ENCODE measurements at places on chromosomes 3 and 15.
A peak's percentile ranks its signal among the peaks of the same experiment; 100 is the strongest.

DNA sequence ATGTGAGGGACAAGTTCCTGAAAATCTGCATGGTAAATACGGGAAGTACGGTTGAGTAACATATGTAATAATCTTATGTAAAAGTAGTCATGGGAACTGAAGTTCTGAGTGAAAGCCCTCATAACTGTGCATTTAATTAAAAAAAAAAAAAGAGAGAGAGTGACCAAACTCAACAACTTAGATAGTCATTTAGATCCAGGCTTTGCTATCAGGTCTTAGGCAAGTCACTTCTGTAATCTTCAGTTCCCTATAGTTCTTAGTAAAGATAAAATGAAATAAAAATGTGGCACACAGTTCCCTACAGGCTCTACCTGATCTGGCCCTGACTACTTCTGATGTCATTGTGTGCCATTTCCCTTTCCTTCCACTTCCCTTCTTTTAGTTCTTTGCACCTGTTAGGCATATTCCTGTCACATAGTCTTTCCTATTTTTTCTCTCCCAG, 15.0 kb downstream of the RNF111 start:
- DNase-seq: no peak

DNA sequence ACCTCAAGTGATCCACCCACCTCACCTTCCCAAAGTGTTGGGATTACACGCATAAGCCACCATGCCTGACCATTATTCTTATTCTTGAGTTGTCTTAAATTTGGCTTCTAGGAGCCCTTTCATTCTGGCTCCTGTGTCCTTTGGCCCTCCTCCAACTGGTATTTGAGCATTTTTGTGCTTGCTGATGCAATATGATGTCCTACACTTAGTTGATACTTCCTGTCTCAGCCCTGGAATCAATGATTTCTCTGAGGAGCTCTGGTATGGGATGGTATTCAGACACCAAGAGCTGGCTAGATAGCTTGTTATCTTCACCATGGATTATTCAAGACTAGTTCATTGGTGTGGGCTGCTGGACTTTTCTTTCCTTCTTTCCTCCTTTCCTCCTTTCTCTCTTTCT, 25.4 kb downstream of the ZNF621 start:
- no peak for DNase-seq

DNA sequence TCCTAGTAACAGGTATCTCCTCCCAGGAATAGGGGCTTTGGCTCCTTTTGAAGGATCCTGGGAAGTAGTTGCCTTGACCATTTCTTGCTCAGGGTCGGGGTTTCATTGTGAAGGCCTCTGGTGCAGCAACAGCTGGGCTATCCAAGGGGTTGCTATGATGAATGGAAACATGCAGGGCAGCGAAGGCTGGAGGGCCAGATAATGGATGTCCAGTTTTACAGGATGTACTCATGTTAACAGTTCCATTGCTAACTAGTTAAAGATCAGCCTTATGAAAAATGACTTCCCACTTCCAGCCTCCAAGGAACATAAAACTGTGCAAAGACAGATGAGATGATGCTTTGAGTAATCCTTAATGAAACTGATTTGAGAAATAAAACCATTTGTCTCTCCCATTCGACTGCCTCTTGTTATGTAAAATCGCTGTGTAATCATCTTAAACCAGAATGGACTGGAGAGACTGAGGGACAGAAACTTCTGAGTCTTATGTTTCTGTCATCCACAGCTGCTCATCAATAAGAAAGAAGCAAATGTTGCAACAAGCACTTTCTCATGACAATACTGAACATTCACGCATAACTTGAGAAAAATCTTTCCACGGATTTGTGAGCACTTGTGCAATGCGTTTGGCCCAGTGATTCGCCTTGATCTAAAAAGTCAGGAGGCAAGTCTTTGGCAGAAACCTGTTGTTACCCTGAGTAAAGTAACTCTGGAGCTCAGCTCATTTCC, 473.5 kb upstream of the RGMA start:
- DNase-seq: no peak

- DNase-seq: no peak
These were observed 457.3 kb upstream of the KCNMB2 start for GRCh38 chr3:178078953-178079352.

GRCh38 chr15:58117619-58118018, 20.6 kb upstream of the AQP9 start:
- DNase-seq: no peak

GRCh38 chr3:72768936-72769335, 79.3 kb downstream of the SHQ1 start:
- DNase-seq: no peak

GRCh38 chr15:91555312-91555711, 298.2 kb upstream of the SLCO3A1 start:
- DNase-seq: no peak

- no peak for DNase-seq
These were observed 191.6 kb upstream of the TOPAZ1 start for GRCh38 chr3:44050101-44050500.

DNA sequence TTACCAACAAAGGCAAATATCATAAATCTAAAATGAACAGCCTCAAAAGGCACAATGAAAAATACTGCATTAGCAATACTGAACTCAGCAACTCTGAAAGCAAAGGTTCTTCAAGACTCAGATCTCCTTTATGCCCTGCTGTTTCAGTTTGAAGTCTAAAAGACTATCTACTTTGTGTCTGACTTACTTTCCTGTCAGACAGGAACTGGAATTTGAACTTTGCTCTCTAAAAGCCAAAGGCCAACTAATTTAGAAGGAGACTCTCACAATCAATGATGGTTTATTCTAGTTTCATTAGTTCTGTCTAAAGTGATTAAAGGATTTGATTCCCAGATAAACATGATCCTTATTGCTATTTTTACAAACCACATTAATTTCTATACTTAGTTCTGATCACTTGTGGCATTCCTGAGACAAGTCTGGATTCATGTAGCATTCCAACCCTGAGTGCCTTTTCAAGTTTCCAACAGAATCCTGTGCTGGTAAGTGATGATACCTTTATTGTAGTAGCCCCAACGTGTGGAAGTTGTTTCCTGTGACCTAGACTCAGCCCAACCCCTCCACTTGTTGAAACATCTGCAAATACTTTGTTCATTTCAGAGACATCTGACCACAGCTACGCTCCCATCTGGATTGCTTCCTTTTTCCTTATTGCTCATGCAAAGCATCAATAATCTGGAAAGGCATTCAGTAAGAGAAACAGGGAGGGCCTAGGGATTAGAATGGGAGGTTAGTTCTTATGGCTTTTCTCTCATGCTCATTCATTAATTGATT, 14.9 kb upstream of the LEKR1 start:
- peak; percentile 70 for DNase-seq

DNA sequence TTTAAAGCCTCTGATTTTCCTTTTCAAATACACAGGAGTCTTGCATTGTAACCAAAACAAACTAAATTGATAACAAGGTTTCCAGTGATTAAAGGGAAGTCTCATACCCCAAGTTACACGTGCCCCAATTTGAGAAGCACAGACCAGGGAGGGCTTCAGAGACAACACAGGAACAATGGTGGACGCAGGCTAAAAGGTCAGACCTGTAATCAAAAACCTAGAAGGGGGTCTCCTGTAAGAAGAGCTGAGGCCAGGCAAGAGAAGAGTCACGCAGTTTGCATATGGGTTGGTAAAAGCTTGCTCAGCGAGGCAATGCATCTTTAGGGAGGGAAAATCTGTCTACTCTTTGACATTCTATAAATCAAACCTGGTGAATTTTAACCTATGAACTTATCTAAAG, 58.6 kb upstream of the MCF2L2 start:
- DNase-seq: no peak

GRCh38 chr15:66097151-66098021, 156.2 kb downstream of the MEGF11 start:
- DNase-seq: no peak

DNA sequence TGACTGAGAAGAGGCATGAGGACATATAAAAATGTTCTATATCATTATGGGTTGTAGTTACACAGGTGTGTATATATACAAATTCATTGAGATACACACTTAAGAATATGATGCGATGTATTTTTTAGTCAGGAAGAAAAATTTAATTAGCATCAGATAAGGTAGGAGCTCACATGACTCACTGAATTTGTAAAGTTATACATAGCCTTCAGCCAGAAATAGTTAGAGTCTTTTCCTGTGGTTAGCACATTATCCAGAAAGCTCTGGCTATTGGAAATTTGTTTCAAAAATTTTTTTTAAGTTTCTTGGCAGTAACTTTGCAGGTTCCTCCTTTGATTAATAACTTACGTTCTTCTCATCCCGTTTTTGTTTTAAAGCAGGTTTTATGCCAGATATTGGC, 88.6 kb downstream of the STT3B start:
- DNase-seq: no peak

GRCh38 chr3:14303336-14304100, 98.9 kb upstream of the SLC6A6 start:
- DNase-seq: no peak

GRCh38 chr15:40409366-40409765, 3.8 kb downstream of the IVD start:
- DNase-seq: no peak

- DNase-seq: no peak
These were observed 632.3 kb upstream of the NR2F2 start for GRCh38 chr15:95698230-95698629.

DNA sequence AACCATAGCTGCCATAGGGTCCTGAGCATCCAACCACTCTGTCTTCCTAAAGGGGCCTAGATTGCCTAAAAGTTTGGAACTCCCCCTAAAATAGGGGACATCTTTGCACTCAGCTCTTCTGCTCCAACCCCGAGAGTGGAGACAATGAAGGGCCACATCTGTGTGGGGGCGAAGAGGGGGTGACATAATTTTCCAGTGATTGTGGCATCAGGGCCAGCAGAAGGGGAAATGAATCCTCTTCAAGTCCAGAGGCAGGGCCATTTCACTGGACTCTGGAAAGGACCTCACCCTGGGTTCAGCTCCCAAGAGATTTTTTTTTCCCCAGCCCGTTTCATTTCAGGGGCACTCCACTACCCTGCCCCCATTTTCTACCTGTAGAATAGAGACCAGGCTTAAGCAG, 4.6 kb upstream of the ANKRD63 start:
- DNase-seq: no peak

GRCh38 chr3:189687475-189687874, 56.3 kb downstream of the TP63 start:
- no peak for DNase-seq

DNA sequence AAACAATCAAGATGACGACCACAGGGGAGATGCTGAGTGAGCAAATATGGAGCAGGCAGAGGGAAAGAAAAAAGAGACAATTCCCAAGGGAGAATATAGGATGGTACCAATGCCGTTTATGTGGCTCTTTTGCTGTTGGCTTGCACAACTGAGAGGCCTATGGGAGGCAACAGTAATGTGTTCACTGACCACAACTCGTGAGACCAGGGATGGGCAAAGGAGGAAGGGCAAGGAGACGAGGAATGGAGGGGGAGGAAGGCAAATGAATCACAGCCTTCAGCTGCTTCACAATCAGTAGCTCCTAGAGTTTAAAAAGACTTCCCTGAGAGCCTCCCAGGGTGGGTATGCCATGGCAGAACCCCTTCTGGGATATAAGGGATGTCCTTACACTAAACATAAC, 131.5 kb downstream of the SLC9A9 start:
- no peak for DNase-seq

DNA sequence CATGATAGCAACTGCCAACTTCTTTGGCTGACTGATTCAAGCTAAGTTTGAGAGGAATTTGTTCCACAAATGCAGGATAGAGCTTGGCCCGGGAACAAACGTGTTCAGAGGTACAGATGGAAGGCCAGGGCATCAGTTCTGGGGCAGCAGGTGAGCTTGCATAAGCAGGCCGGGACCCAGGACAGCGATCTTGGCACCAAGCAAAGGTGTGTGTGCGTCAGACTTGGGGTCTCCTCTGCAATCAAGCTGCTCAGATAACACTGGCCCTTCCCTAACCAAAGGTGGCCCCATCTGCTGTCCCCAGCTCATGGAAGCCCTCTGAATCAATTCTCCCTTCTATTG, 155.6 kb downstream of the MEGF11 start:
- DNase-seq: no peak

DNA sequence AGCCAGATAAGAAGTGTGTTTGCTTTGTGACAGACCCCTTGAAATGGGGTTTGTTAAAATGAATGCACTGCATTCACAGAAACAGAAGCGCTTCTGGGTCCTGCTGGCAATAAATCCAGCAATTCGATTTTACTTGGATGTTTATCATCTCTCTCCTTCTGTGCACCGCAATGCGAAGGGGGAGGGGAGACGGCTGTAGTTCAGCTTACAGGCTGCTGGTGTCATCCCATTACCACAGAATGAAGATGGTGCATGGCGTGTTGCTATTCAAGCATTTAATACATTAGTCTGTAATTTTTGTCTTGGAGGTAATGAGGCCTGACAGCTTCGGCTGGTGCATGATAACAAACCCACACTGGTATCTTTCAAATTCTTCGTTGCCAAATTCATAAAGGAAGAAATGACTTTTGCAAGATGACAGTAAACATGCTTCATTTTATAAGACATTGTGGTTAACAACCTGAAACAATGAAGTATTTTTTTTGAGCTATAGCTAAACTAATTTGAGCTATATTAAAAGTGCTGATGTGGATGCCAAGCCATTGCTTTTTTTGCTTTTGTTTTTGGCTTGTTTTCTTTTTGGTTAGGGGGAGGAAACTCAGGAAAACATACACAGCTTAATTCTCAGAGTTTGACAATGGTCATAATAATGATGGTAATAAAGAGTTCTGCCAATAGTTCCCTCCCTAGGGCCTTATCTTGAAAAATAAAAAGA, 418.3 kb downstream of the OTOL1 start:
- DNase-seq: peak; percentile 35

- DNase-seq: no peak
These were observed 10.1 kb downstream of the ARL14 start for GRCh38 chr3:160686955-160687535.

DNA sequence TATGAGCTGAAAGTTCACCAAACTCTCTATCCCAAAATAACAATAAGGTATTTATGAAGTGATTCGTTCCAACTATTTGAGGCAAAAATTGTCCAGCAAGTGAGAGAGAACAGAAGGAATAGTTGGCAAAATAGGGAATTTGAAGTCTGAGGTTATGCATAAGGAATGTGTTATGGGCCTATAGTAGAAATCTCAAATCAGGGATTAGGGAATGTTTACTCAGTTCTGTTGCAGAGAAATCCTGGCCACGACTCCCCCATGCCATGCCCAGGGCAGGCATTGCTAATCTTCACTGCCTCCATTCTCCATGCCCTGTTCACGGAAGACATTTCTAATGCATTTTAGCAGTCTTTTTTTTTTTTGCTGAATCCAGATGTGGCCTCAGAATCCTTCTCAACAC, 58.6 kb downstream of the FLNB start:
- no peak for DNase-seq

DNA sequence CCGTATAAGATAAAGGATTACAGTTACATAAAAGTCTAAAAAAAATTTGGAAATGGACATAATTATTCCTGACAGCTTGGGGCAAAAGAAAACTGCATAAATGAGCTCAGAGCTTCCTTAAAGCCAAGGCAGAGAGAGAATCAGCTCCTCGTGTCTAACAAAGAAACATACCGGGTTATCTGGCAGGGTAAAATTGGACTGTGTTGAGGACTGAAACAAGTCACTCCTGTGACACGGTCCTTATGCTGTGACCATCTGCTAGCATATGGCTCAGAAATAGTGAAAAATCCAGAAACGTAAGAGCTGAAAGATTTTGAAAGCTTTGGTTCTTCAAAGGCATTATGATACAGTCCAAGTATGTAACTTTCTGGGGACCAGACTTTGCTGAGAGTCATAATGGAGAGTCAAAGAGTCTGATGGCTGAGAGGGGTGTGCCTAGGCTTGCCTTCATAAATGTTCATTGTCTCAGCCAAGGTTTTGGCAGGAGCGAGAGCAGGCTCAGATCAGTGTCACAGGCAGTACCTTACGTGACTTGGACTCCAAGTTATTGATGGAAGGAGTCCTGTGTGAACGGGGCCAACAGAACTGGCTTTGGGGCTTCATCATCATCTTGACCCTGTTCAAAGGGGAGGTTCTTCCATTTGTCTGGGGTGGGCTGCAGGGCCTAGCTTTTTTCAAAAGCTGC, 12.5 kb downstream of the MAP6D1 start:
- DNase-seq: no peak

All from AG09319 (cell line).